Stimulated activated CD4-positive, alpha-beta T cell treated with anti-CD3 and anti-CD28 coated beads, Interleukin-1b, Interleukin-23, amount 100 ng/mL, for 1 hour (primary cell): ENCODE measurements at places on chromosomes 12 and 14.

DNA sequence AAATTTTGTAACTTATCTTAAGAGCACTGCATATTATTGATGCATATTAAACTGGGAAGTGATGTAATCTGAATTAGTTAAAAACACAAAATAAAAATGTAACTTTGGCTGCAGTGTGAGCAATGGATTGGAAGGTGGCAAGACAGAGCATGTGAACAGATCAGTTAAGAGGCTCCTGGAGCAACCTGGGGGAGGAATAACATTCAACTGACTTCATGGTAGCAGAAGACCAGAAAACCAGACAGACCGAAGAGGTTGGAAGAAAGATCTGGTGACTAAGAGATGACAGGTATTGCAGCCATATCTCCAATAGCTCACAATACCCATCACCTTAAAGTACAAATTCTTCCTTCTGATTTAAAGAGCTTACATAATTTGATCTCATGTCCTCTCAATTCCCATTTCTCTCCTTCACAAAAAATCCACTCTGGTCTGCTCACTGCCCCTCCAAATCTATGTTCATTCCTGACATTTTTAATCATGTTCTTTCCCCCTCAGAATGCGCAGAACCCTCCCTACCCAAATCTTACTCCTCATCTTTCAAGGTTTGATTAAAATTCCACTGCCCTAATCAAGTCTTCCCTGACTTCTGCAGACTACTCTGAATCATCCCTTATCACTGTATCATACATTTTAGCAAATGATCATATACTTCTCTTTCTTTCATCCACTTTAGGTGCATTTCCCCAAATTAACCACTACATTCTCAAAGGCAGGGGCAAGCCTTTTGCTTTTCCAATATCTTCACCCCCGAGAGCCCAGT, 51.5 kb downstream of the DUSP16 start:
- DNase-seq: no peak

- no peak for DNase-seq
Measured at GRCh38 chr12:106267535-106267934, 19.7 kb upstream of the CKAP4 start.

DNA sequence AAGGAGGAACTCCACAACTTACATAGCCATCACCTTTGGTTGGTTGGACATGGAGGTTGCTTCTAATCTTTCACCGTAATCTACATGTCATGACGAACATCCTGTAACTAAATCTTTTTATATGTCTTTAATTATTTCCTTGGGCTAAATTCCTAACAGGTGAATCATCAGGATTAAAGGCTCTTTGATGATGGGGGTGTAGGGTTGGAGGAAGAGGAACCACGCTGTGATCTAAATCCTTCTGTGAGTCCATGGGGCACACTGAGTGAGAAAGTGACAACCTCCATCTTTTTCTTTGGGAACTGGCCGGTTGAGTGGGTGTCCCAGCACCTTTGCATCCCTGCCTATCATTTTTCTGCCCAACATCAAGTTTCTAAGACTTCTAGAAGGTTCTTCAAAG, 31.1 kb upstream of the MAP1LC3B2 start:
- no peak for DNase-seq

DNA sequence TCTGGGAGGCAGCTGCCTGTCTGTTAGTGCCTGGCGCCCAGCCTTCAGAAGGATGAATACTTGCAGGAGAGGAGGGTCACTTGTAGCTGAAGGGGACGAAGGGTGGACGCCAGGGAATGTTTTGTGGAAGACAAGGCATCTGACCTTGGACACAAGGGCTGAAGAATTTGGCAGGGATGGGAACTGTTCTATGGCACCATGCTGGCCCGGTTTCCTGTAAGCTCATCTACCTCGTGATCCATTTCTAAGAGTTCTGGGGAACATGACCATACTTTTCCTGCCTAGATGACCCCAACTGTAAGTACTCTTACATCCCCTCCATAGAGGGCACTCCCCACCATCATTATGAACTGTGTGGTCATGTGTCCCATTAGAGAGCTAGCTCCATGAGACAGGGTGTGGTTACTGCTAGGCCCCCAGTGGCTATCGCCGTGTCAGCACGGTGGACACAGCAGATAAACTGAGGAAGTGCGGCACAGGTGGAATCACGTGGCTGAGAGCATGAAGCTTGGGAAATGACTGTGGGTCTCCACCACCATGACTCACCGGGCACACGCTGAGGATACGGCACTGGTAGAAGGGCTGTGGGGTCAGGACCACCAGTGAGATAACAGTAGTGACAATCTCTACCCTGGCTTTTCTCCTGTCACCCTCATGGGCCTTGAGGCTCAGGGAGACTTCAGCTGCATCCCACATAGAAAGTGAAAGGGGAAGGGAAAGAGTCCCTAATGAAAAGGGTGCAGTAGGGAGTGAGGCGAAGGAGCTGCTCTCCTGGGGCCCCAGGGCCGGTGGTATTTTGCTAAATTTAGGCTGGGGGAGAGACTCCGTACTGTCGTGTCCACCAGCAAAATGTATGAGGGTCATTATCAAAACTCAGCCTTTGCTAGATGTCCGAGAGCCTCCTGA, 252.6 kb downstream of the FOXN3 start:
- DNase-seq: no peak

GRCh38 chr12:11917501-11917900, 153.2 kb upstream of the BCL2L14 start:
- no peak for DNase-seq

DNA sequence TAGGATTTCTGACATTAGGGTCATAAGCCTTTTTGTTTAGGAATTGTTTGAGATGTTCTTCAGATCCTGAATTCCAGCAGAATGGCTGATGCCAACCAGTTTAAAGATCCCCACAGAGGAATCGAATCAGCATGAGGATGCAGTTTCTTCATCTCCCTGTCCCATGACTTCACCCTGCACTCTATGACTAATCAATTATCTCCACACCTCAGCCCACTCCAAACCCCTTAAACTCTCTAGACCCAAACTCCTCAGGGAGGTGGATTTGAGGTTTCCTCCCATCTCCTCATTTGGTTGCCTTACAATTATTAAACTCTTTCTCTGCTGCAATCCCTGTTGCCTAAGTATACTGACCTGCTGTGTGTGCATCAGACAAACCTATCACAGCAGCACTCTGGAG, 86.5 kb upstream of the CRY1 start:
- DNase-seq: no peak

DNA sequence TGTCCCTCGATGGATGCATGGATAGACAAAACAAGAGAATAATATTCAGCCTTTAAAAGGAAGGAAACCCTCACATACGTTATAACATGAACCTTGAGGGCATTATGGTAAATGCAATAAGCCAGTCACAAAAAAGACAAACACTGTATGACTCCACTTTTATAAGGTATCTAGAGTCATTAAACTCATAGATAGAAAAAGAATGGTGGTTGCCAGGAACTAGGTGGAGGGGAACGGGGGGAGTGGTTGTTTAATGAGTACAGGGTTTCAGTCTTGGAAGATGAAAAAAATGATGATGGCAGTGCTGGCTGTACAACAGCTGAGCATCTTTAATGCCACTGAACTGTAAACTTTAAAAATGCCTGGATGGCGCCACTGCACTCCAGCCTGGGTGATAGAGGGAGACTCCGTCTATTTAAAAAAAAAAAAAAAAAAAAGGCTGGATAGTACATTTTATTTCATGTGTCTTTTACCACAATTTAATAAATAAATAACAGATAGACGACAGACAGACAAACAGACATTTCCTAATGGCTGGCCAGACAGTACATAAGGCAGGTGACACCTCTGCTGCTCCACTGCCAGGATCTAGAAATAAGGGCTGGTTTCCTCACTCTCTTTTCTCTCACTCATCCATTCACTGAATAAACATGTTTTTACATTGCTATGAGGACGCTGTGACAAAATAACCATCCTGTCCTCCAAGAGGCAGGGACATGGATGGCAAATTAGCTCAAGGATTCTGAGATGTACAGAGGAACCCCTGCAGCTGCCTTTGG, 118.8 kb downstream of the FOXN3 start:
- DNase-seq: no peak

DNA sequence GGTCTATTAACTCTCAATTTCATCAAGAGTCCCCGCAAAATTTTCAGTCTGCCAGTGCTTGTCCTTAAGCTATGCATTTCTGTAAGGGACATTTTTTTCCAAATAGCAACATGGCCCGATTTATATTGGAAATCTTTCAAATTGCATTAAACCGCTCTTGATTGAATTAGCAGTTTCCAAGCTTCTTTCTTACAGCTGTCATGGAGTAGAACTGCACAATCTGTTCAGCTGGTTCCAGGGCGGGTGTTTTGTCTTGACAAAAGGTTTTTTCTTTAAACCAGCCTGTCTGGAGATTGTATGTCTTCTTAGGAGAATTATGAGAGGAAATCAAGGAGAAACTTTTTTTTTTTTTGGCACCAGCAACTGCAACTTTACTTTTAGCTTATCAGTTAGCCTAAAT, 185.8 kb downstream of the ALG10B start:
- no peak for DNase-seq

DNA sequence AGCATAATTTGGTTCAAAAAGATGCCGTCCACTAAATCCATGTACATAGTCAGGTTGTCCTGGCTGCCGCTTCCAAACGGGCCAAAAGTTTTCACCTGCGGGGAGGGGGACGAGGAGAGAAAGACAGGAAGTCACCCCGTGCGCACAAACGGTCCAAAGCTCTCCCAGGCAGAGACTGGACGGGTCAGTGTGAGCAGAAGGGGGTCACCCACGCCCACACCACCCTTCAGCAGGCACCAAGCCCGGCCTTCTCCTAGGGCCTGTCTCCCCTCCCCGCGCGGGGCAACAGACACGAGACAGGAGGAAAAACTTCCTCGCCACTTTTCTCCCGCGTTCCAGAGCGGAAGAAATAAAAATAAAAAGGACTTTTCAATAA, 888 bp downstream of the CCDC88C start:
- DNase-seq: no peak

GRCh38 chr12:1282670-1283315, 291.8 kb downstream of the ERC1 start:
- no peak for DNase-seq

DNA sequence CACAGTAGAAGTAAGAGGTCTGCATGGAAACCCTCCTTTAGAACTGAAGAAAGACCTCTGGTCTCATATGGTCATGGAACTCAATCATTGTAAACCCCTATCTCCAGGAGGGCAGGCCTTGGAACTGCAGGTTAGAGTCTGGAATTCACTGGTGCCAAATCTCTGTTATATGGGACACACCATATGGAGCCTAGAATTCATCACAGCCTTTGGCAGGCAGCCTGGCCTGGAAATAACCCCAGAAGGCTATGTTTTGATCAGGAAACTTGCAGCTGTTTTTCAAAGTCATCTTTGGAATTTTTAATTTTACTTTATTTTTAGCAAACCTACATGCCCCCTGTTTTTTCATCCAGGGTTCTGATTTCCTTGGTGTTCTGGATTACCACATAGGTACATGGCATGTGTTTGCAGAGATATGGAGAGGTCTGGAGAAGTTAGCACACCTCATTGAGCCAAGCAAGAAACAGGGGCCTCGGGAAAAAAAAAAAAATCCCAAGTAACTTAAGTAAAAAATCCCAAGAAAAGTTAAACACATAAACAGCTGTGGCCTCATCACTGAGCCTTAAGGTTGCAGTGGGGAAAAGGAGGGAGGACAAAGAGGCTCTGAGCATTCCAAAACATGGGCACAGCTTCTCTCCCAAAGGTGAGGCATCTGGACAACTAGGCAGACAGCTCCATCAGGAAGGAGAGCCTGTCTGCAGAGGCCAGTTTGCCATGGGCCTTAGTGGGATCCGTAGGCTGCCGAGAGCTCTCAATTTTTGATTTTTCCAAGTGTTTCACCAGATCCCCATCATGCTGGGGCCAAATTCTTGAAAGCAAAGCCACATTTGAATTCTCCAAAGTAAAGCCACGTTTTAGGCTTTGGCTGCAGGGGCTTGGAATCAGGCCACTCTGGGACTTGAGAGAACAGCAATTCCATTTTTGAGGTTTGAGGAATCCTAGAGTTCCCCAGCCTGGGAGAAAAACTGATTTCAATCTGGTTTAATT, 339.6 kb upstream of the TBX3 start:
- DNase-seq: no peak

- no peak for DNase-seq
Measured at GRCh38 chr14:44586910-44587309, 79.8 kb upstream of the FSCB start.

- DNase-seq: no peak
Measured at GRCh38 chr12:42552822-42553221, 36.7 kb downstream of the PRICKLE1 start.

DNA sequence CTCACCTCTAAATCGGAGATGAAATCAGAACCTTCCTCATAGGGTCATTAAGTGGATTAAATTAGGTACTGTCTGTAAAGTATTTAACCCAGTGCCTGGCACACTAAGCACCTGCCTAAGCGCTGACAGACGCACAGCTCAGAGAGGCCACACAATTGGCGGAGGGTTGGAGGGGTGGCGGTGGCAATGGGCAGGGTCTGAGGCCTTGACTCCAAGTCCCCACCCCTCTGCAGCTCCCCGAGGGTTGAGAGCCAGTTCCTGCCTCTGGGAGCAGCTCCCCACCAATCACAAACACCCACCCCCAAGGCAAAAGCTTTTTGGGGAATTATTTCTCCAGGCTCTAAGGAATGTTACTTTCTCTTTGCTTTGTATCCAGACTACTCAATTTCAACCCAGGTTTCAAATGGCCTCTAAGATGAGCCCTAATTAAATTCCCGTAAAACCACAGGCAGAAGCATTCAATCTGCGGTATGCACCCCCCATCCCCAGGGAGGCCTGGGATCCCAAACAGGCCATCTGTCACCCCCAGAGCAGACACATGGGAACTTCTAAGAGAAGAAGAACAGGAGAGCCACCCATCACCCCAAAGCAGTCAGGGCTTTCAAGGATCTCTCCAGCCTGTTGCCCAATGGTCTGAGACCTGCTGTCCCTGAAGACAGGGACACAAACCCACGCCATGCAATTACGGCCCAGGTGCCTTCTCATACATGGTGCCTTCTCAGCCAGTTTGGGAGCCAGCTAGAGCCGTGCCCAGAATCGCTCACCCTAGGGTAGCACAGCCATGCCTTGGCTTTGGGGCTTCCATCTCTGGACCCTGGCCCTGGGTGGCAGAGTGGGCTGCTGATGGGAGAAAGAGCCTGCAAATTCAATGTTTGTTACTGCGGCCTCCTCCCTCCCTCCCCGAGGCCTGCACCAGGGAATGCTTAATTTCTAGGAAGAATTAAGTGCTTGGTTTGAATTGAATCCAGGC, 66.1 kb downstream of the CHGA start:
- DNase-seq: no peak

GRCh38 chr12:76920172-76921099, 41.6 kb upstream of the CSRP2 start:
- DNase-seq: no peak

DNA sequence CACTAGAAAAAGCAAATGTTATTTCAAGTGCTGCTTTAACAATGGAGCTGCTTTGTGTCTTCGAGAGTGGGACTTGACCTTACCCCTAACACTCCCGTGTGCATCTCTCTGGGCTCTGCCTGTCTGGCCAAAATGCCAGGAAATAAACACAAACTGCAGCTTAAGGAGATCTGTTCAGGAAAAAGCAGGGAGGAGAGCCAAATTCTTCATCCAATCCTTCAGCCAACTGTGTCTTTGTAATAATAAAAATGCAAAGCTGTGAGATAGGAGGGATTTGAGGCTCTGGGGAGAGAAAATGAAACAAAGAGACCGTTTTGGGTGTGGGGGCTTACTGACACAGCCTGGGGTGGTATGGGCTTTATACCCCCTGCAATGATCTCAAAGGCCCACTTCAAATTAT, 85.8 kb upstream of the WSCD2 start:
- no peak for DNase-seq
